ENCODE measurements at places on chromosomes 5 and 9.

- no peak for DNase-seq
These were observed 11.9 kb downstream of the SYK start for GRCh38 chr9:90813523-90813922.

DNA sequence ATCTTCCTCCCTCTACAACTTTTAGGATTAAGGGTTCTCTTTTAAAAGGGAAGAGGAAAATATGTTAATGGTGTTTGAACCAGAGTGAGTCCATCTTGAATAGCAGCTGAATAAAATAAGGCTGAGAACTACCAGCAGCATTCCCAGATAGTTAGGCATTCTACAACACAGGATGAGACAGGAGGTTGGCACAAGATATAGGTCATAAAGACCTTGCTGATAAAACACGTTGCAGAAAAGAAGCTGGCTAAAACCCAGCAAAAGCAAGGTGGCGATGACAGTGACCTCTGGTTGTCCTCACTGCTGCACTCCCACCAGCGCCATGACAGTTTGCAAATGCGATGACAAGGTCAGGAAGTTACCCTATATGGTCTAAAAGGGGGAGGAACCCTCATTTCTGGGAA, 77.8 kb downstream of the PLK2 start:
- no peak for DNase-seq

GRCh38 chr5:131821221-131821620, 24.4 kb upstream of the FNIP1 start:
- no peak for DNase-seq

GRCh38 chr5:176886336-176887251, 12.6 kb downstream of the HK3 start:
- no peak for DNase-seq

DNA sequence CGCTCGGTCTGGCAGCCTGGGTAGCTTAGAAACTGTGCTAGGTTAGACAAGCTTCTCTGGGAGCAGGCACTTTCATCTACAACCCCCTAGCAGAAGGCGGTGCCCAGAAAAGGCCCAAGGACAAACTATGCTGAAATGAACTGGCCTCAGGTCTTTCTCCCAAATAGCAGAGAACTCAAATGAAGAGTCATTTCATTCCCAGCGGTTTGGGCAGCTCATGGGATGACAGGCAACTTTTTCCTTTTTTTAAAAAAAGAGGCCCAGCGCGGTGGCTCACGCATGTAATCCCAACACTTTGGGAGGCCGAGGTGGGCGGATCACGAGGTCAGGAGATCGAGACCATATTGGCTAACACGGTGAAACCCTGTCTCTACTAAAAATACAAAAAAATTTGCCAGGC, 2.5 kb downstream of the RAPGEF1 start:
- DNase-seq: no peak

GRCh38 chr9:122325124-122325523, 45.7 kb upstream of the PTGS1 start:
- DNase-seq: no peak

- no peak for DNase-seq
These were observed 164.6 kb upstream of the MEF2C start for GRCh38 chr5:89047571-89047970.

GRCh38 chr9:133522073-133522910, 2.5 kb downstream of the MYMK start:
- no peak for DNase-seq

DNA sequence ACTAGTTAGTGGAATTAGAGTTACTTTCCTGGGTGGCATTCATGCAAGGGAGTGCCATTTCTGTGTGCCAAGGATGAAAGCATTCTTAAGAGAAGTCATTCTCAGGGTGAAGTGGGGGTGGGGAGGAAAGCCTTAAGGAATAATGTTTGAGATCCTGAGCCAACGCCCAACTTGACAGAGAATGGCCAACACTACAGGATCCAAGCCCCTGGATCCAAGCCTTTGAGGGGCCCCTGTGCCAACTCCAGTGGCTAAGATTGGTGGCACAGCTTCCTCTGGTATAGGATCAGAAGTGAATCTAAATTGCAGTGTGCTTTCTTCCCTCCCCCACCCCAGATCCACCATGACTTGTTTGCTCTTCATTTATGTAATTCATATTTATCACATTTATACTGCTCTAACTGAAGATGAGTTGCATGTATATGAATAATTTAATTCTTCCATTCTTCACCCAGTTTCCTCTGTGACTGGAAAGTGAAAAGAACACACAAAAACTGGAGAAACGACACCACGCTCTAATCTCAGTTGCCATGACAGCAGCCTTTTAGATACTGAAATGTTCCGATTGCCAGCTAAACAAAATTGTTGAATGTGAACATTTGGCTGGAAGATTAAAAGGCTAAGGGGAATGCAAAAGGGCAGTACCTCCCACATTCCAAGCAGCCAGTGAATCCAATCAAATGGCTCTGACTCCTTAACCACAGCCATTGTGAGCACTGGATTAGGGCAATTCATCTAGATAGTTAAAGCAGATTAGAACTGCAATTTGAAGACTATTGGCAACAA, 4.5 kb downstream of the ZNF608 start:
- no peak for DNase-seq

DNA sequence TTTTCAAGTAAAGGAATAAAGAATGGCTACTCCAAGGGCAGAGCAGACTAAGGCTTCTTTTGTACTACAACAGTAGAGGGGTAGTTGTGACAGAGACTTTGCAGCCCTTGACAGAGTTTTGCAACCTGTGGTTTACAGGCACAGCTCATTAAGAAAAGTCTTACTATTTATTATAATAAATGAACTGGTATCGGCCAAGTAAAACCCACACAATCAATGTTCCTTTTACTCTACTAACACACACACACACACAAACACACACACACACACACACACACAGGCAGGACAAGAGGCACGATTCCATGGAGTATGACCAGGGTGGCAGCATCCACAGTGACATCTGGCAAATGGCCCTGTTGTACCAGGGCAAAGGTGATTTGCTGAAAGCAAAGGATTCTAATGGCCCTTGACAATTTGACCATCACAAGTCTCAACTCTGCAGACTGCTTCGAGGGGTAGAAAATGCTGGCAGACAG, 59.1 kb upstream of the GOLPH3 start:
- DNase-seq: no peak

DNA sequence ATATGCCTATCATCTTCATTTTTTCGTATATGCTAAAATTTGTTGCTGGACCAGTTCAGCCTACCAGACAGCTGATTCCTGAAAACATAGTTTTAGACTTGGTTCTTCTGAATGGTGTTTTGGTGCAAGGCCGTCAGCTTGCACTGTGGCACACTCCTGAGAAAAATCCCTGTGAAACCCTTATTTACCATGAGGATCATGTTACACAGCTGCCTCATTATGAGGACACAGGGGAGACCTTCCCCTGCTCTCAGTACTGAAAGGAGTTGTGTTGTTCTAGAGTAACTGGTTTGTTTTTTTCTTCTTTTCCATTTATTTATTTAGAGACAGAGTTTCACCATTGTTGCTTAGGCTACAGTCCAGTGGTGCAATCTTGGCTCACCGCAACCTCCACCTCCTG, 37.6 kb downstream of the MAST4 start:
- no peak for DNase-seq

GRCh38 chr9:133109931-133110650, 10.9 kb downstream of the RALGDS start:
- DNase-seq: no peak

DNA sequence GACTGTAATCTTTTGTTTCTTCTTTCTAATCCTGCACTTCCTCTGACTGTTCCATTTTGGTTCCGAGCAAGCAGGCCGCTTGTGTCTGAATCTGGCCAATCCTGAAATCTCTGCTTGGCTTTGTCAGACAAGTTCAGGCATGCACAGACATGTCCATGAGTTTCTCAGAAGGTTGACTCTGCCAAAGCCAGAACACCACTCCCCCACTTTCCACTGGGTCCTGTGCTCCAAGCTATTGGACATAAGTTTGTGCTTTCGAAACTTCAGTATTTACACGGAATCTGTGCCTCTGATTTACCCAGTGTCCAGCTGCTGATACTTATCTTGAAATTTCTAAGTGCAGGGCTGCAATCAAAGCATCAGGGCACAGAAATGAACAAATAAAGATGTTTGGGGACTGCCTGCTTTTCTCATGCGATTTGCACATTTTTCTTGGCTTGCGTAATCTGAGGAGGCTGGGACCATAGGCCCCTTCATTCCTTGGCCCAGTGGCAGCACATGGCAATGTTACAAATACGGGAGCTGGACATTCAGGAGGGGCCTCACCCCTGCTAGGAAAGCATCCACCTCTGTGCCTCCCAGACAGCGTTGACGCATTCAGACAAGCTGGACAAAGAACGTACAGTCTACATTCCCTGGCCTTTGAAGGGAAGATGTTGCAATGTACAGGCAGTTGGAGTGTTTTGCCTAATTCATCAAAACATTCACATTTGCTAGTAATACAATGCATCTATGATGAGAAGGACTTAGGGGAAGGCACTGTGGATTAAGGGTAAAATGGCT, 209.2 kb upstream of the PAPPA start:
- no peak for DNase-seq

Measured in GM13976 (cell line).